ENCODE measurements at places on chromosomes 16 and 17. TPM values are rescaled to one million over a fixed set of nuclear protein-coding genes. Genes with fewer than 3 reads are reported as not detected.
A peak's percentile ranks its signal among the peaks of the same experiment; 100 is the strongest.

DNA sequence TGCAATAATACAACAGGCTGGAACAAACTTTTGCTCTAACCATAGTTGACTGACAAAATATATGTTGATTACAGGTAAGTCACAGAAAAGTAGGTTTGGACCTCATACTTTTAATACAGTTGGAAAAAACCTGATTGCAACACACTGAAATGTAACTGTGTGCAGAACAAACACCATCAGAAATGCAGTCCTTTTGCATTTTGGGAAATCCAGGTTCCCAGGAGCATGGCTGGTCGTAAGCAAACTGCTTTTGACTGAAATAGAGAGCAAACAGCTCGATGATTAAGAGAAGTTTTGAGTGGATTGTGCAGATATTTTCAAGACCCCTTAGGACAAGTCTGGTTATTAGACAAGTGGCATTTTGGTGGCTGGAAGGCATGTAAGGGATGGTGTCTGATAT lies 8.0 kb downstream of the IGF2BP1 start:
- DNase-seq = no peak

Gene CLEC18B
- 1.5 TPM for total RNA-seq

GRCh38 chr17:50871364-50871763 lies 5.2 kb upstream of the TOB1 start:
- no peak for DNase-seq

DNA sequence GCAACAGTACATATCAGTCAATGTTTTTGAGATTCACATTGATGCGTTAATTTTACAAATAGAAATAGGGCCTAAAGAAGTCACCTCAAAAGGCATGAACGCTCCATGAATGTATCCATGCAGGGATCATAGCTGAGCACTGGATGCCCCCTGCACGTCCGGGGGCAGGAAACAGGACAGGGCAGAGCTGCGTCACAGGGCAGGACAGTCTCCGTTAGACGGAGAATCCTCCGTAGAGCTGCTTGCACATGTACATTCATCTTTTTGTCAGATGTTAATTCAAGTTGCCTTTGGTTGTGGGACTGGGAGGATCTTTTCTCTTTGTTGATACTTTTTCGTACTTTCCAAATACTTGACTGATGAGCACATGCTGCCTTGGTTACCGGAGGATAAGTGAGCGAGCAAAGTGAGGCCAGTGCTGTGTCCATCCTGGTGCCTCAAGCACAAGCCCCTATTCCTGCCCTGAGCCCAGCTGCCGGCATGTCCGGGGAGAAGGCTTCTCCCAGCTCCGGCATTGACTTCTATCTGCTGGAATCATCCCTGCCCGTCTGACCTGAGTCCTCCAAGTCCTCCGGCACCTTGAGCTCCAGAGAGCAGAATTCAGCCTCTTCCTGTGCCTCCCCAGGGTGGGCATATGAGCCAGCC lies 15.0 kb downstream of the GAA start:
- DNase-seq = peak; percentile 17

Gene TERB1
- total RNA-seq = not detected

Gene KRT24
- not detected for total RNA-seq

DNA sequence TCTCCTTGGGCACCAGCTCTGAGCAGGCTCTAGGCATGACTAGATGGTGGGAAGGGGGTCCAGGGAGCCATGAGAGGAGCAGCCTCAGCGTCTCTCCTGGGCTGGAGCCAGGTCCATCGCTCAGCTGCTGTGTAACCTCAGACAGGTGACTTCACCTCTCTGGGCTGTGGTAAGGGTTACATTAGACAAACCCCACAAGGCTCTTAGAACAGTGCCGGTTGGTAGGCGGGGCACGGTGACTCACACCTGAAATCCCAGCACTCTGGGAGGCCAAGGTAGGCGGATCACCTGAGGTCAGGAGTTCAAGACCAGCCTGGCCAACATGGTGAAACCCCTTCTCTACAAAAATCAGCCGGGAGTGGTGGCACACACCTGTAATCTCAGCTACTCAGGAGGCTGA lies 18.1 kb upstream of the NPTX1 start:
- no peak for DNase-seq

- no peak for DNase-seq
Measured at GRCh38 chr16:48210747-48211146, 33.4 kb upstream of the LONP2 start.

DNA sequence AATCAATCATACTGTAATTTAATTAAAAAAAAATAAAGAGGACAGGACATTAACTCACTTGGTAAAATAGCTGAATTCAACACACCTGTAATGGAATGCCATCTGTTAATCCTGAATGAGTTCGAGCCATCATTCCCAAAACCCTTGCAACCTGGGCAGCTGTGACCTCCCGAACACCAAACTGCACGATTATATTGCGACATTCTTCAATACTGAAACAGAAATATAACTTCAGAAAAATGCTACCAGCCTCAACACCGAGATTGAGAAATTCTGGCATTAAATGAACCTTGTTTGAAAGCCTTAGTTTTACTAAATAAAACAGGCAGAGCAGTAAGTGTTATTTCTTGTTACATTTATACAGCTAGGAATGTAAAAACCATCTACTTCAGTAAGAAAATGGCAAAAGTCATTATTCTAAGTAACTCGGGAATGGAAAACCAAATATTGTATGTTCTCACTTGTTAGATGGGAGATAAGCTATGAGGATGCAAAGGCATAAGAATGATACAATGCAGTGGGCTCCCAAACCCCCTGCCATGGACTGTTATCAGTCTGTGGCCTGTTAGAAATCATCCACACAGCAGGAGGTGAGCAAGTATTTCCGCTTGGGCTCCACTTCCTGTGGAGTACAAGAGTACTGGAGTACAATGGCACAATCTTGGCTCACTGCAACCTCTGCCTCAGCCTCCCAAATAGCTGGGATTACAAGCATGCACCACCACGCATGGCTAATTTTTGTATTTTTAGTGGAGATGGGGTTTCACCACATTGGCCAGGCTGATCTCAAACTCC lies 46.5 kb downstream of the CNOT1 start:
- no peak for DNase-seq

GRCh38 chr16:22077700-22078313 lies 14.5 kb upstream of the VWA3A start:
- DNase-seq = peak; percentile 60

DNA sequence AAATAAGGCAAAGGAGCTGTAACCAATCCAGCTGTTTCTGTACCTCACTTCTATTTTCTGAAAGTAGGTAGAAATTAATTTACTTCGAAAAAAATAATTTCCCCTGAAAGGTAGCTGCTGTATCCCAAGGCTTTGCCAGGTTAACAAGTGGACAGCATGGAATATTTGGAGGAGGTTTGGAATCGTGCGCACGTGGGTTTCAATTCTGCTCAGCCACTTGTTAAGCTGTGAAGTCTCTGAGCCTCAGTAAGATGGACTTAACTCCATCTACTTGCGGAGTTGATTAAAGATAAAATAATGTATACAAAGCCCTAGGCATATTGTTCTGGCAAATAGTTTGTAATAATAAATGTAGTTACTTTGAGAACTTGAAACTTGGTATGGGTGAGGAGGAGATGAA lies 57.4 kb upstream of the LGALS9 start:
- no peak for DNase-seq

Gene SEZ6L2
- total RNA-seq = not detected

DNA sequence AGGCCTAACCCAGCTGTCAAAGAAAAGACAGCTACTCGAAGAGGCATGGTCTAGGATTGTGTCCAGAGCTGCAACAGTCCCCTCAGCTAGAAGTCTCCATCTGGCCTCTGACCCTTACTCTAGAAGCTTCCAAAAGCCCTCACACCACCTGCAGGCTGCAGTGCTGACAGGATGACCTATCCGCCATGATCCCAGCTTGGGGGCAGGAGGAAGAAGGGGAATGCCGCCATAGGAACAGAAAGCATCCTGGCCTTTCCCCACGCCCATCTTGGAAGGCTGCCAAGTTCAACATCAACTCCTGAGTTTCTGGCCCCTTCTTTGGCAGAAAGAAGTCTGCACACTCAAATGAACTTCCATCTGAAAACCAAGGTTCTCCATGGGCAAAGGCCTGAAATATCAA lies 3.1 kb upstream of the KRT36 start:
- DNase-seq = no peak

Gene PIK3R5
- total RNA-seq = 84.0 TPM

Gene TBC1D16
- 2.1 TPM for total RNA-seq

- DNase-seq = no peak
Measured at GRCh38 chr16:518858-519257, 8.7 kb upstream of the CAPN15 start.

Gene PRR29
- total RNA-seq = 1.4 TPM

Gene ORC6
- 32.6 TPM for total RNA-seq

DNA sequence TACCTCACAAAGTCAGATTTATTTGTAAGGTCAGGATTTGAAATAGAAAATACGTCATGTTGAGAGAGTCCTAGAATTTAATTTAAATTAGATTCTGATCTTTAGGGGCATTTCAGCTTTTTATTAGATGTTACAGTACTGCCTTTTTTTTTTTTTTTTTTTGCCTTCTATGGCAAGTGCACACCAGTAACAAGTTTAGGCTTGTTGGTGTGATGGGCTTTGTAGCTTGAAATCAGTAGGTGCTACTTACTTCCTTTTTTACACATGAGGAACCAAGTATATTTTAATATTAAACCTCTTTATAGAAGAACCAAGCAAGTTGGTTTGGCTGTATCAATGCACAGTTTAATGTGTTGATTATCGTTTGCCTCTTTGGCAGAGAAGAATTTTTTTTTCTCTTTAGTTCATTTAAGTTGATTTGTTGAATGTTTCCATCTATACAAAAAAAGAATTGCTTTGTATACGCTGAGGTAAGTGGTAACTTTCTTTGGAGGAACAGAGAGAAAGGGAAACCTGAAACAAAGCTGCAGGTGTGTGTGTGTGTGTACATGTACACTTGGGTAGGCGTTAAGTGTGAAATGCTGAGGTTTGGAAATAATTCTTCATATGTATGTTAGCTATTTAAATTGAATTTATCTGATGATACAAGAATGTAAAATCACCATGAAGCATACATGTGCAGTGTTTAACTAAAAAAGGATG lies 15.7 kb downstream of the RBL2 start:
- DNase-seq = no peak

- DNase-seq = no peak
Measured at GRCh38 chr17:39678340-39679116, 9.3 kb downstream of the PGAP3 start.

GRCh38 chr17:44820631-44821212 lies 9.4 kb downstream of the GJC1 start:
- DNase-seq = no peak

GRCh38 chr17:57823469-57824401 lies 26.1 kb downstream of the MRPS23 start:
- no peak for DNase-seq

- DNase-seq = no peak
Measured at GRCh38 chr16:81224824-81225223, 13.7 kb upstream of the BCO1 start.

DNA sequence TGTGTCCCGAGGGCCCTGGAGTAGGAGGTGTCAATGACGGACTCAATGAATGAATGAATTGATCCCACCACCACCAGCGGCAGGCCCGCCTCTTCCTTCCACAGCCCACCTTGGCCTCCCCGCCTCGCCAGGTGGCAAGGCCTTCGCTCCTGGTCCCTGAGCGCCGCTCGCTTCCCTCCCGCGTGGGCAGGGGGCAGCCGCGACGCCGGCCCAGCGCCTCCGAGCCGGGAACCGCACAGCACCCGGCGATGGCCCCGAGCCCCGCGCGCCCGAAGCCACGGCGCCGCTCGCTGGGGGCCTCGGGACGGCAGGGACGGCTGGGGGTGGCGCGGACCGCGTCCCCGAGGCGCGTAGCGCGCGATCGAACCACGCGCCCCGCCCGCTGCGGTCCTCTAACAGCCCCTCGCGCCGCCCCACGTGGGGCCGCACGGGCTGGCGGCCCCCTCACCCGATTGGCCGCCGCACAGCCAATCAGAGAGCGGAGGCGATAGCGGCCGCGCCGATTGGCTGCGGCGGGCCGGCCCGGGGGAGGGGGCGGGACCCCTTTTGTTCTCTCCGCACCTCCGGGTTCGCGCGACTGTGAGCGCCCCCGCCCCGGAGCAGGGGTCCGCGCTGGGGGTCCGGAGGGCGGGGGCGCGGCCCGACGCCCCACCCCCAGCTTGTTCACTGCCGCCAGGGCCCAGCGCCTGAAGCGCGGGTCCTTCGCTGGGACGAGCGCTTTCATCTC lies 31.4 kb downstream of the ACTG1 start:
- peak; percentile 79 for DNase-seq

GRCh38 chr17:64455993-64456885 lies 7.3 kb downstream of the MILR1 start:
- no peak for DNase-seq

- no peak for DNase-seq
Measured at GRCh38 chr16:49716339-49716934, 139.5 kb downstream of the ZNF423 start.

- peak; percentile 45 for DNase-seq
Measured at GRCh38 chr17:75105126-75106080, 4.4 kb upstream of the ARMC7 start.

DNA sequence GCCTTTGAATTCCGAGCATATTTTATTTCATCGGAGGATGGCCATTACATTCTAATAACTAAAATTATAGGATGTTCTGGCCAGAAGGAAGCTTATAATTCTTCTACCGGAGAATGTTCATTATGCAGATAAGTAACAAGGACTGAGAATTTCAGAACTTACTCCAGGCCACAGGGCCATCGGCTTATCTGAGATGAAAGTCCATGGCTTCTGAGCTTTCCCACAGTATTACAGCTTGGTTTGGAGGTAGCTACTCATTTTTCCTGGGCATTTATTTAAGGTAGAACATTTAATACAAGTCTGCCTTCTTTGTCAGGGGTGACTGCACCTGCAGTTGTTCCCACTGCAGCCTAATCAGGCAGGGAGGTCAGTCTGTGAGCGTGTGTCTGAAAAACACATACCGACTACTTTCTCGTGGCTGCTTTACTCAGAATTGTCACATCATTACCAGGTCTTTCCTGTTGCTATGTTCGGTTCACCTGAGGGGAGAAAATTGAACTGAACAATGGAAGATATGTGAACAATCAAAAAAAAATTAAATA lies 219.7 kb upstream of the CPHXL start:
- DNase-seq = no peak

Gene HAS3
- total RNA-seq = 1.2 TPM

Gene DNAAF8
- not detected for total RNA-seq

DNA sequence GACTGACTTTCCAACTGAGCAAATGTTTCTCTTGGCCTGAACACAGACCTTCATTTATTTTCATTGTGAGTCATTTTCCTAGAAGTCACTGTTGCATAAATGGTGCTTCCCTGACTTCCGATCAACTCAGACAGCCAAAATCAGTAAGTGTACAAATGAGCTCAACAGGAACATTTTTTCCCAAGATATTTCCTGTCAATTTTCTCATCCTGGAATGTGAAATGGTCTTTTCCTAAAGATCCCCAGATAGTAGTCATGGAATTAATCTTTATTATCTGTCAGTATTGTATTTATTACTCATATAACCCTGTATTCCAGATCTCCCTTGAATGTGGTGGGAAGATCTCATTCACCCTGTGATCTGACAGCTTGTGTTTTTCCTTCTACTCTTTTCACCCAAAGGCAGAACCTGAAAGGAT lies 360.3 kb upstream of the KIF2B start:
- no peak for DNase-seq

- no peak for DNase-seq
Measured at GRCh38 chr16:2990891-2991290, 10.6 kb upstream of the PKMYT1 start.

GRCh38 chr17:70820276-70820675 lies 650.9 kb downstream of the KCNJ2 start:
- DNase-seq = no peak

All from activated naive CD8-positive, alpha-beta T cell treated with anti-CD3 and anti-CD28 coated beads, Interleukin-2, amount 10 ng/mL, durations not matched to agents 7 days and 5 days (primary cell).